ENCODE measurements at places on chromosomes 3 and 15. TPM values are rescaled to one million over a fixed set of nuclear protein-coding genes. Genes with fewer than 3 reads are reported as not detected.

- DNase-seq = no peak
Measured at GRCh38 chr3:14531856-14532395, 8.2 kb downstream of the GRIP2 start.

DNA sequence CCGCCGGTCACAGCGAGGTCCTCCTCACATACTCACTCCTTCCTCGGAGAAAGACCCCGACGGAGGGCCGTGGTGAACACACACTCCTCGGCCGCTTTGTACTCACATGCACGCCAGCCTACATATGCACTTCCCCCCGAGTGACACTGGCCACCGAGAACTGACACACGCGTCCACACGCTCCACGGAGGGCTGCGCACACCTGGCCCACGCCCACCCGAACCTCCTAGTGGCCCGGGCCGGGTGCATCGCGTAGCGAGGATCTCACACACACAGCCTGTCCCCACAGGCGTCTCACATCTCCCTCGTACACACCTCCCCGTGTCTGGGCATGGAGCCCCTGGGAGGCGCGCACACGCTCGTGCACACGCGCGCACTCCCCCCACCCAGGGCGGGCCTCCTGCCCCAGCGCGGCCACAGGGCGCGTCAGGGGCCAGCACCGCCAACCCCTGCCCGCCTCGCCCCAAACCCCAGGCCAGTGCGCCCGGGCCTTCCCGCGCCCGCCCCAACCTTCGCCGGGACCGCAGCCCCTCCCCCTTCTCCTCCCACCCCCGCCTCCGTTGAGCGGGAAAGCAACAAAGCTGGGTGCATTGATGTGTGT, 411 bp upstream of the C3orf70 start:
- DNase-seq = no peak

- DNase-seq = no peak
Measured at GRCh38 chr3:68986496-68987208, 26.8 kb downstream of the EOGT start.

DNA sequence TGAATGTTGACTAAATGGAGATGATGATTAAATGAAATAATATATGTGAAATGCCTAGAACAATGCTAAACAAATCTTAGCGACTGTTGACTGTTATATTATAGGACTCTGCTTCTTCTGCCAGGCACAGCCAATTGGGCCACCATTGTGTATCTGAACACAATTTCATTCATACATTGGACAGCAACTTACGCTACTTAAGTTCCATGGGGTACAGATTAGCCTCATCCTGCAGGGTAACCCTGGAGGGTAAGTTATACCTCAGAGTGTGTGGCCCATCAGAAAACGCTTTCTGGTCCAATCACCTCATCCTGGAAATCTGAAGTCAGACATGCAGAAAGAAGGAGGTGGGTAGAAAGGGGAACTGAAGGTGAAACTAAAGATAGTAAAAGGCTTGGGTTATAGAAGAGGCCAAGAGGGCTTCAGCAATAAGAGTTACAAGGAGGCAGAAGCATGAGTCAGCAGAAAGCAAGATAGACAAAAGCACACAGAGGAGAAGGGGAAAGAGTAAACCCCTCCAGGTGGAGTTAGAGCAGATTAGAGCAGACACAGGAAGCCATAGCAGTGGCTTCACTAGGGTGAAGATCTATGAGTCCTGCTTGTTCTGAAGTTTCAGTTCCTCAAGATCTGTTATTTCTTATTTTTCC, 119.3 kb upstream of the SLC24A5 start:
- DNase-seq = no peak

DNA sequence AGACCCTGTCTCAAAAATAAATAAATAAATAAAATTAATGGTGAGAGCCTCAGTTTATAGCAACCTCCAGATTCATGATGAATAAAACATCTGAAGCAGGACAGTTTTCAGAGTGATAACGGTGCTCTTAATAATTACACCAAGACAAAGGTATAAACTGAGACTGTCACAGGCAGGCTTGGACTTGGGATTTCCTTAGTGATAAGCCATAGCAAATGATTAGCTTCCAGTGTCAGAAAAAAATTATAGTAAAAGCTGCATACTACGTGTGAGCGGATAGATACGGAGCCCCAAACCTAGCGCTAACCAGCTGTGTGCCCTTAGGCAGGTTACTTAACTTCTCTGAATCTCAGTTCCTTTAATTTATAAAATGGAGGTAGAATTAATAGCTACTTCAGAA, 21.5 kb downstream of the LIPH start:
- no peak for DNase-seq

DNA sequence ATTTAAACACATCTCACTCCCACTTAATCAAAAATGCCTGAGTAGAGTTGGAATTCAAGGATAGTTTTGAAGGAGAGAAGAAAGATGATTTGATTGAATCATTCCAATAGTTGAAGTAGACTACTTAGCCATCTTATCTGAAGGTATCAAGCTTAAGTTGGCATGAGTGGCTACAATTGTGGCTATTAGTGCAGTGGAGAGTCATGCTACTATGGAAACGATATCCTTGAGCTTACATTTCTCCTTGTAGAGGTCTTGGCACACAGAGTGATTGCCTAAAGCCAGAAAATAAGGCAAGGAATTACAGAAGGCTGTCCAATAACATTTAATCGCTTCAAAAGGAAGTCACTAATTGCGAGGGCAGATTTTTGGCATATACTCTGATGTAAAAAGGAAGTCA, 1022.7 kb downstream of the IGSF11 start:
- no peak for DNase-seq

- DNase-seq = no peak
Measured at GRCh38 chr3:40557575-40558161, 32.9 kb downstream of the ZNF621 start.

- DNase-seq = no peak
Measured at GRCh38 chr15:88918738-88919137, 5.6 kb upstream of the MFGE8 start.

- no peak for DNase-seq
Measured at GRCh38 chr3:40258555-40258954, 51.0 kb upstream of the EIF1B start.

DNA sequence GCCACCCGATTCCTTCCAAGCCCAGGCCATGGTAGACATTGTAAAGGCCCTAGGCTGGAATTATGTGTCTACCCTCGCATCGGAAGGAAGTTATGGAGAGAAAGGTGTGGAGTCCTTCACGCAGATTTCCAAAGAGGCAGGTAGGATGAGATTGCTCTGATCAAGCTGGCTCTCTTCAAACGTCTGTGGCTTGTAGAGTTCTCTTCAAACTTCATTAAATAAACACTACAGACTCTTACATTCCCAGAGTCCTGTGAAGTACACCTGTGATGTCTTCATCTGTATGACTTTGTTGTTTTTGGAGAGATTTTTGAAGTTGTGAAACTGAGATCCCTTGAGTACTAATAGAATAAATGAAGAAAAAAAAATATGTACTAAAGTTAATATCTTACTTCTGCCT, 285.6 kb downstream of the GRM7 start:
- DNase-seq = no peak

RBPMS2 gene
- not detected for polyA plus RNA-seq

PDE12 gene
- 24.5 TPM for polyA plus RNA-seq

CPLX3 gene
- polyA plus RNA-seq = not detected

All from naive thymus-derived CD4-positive, alpha-beta T cell (primary cell).